ENCODE measurements at places on chromosomes 5 and 9.

GRCh38 chr9:15253197-15253596, 53.8 kb downstream of the TTC39B start:
- no peak for DNase-seq

GRCh38 chr9:136750526-136750925, 2.2 kb upstream of the LCN6 start:
- no peak for DNase-seq

DNA sequence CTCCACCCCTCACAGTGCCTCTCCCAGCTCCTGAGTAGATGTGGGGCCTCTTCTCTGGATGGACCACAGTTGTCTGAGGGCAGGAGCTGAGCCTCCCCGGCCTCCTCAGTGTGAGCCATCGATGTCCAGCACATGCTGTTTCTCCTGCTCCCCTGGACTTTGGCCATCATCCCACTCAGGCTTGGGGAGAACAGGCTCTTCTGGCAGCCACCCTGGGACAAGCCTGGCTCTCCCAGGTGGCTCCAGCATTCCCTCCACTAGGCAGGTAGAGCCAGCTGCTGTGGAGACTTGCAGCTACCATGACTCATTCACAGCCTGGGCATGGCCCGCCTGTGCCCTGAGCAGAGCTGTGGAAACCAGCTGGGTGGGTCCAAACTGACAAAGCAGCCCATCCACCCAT, 77.0 kb downstream of the CSNK1A1 start:
- DNase-seq: no peak

- no peak for DNase-seq
Observed at GRCh38 chr5:5454391-5454790, 31.9 kb downstream of the ICE1 start.

DNA sequence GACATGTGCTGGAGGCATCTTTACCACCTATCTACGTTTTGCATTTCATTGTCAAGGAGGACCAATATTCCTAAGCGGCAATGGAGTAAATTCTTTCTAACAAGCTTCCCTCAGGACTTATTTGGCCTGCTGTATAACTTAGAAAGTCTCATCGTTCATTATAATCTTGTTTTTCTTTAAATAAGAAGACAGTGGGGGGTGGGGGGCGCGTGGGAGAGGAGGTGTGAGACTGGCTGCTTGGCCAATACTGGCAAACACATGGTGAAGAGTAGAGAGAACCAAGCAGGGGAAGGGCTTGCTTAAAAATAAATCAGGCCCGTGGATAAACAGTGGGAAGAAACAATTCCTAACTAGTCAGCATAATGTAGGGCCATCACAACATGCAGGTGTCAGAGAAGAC, 217.2 kb downstream of the GRIA1 start:
- no peak for DNase-seq

- no peak for DNase-seq
Observed at GRCh38 chr5:100575815-100576214, 40.6 kb downstream of the FAM174A start.

DNA sequence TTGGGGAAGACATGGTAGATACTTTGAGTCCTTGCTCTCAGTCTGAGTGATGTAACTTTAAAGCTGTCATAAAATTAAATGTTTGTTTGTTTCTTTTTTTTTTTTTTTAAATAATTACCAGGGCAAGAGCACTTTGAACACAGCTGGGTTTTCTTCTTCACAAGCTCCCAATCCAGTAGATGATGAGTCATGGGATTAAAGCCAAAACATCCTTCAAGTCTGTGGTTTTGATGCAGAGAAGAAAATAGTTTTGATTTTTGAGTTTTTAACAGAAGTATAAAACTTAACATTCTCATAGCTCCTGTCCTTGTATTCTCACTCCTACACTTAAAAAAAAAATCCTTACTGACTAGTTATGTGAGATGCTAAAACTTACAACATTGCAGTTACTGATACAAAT, 34.8 kb upstream of the IL31RA start:
- DNase-seq: no peak

DNA sequence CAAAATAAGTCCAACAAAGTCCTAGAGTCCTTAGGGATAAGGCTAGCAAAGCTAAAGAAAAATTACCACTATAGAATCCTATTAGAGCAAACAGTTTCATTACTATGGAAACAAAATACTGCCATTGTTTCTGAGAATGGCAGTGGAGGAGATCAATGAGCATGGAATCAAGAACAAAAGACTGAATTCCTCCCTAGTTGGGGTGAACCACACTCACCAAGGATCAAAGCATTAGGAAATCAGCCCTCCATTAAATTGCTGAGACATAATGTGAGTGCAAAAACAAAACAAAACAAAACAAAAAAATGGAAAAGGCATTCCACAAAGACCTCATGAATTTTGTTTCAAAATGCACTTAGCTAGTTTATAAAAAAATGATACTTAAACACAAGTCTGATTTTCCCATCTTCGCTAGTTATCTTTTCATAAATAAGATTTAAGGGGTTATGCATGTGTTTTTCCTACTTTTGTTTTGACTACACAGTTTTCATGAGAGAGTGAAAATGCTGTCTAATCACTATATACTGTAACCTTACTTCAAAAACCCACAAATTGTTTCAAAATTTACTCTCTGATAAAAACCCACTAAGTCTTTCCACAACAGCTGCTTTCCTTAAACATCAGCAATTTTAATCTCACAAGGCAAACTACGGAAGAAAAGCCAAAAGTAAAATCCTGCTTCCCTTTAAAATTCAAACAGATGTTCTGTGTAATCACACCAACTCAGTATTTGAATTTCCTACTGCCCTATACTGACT, 9.7 kb downstream of the SERINC5 start:
- no peak for DNase-seq

GRCh38 chr5:175201393-175201792, 242.6 kb downstream of the DRD1 start:
- no peak for DNase-seq

DNA sequence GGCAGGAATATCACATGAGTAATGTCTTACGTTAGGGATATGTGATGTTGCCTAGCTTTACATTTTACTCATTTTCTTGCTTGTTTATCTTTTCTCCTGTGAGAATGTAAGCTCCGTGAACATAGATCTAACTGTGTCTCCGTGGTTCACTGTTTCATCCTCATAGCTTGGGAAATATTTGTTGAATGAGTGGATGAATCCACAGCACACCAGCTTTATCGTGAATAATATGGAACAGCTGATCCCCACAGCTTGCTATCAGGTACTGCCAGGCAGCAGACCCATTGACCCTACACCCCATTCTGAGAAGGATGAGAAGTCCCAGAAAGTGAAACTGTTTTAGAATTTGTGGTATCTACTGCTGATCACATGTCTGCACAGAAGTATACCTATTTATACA, 106.8 kb upstream of the FBN2 start:
- no peak for DNase-seq

DNA sequence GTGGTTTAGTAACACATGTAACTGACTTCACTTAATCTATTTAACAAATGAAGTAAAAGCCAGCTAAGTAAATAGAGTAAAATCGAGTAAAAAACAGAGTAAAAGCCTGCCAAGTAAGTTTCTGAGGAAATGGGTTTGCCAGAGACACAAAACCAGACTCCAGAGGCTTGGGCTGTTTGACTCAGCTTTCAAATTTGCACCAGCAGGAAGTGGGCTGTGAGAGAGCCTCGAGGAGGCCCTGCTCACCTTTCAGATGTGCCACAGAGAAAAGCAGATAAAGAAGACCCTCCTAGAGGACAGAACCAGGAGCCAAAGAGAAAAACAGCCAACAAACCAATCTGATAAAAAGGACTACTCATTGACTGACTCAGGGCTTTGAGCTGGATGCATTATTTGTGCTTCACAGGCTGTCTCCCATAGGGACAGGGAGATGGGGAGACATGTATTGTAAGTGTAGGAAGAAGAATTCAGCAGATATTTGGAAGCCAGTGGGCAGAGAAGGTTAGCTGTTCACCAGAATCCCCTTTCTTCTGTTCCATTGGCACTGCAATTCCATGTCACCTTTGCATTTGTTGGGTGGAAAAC, 14.4 kb upstream of the AMACR start:
- DNase-seq: no peak

DNA sequence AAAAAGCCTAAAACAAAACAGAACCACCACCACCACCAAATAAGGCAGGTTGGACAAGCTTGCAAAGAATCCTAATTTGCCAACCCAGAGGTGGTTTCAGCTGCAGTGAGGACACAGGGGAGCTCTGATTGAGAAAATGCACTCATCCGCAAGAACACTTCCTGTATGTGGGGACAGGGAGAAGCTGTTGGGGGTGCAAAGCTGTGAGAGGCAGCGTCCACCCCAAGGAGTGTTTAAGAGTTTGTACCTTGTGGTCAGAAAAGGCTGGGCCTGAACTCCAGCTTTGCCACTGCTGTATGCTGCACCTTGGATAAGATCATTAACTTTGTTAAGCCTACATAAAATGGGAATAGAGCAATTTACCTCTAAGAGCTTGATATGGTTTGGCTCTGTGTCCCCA, 511.7 kb downstream of the BNC2 start:
- no peak for DNase-seq

DNA sequence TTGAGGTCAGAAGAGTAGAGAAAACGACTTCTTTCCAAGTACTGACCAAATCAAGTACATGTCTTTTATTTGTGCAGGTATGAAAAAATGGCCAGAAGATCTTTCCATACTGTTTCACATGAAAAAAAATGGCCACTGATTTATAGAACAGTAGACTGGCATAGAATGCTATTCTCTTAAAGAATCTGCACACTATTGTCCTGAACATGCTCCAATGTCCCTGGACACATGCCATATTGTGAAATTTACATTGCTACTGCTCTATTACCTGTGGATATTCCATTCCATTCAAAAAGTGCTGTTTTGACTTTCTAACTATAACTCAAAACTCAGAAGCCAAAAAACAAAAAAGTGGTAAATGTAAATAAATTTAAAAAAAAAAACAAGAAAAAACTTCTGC, 60.6 kb downstream of the FBXL17 start:
- no peak for DNase-seq

DNA sequence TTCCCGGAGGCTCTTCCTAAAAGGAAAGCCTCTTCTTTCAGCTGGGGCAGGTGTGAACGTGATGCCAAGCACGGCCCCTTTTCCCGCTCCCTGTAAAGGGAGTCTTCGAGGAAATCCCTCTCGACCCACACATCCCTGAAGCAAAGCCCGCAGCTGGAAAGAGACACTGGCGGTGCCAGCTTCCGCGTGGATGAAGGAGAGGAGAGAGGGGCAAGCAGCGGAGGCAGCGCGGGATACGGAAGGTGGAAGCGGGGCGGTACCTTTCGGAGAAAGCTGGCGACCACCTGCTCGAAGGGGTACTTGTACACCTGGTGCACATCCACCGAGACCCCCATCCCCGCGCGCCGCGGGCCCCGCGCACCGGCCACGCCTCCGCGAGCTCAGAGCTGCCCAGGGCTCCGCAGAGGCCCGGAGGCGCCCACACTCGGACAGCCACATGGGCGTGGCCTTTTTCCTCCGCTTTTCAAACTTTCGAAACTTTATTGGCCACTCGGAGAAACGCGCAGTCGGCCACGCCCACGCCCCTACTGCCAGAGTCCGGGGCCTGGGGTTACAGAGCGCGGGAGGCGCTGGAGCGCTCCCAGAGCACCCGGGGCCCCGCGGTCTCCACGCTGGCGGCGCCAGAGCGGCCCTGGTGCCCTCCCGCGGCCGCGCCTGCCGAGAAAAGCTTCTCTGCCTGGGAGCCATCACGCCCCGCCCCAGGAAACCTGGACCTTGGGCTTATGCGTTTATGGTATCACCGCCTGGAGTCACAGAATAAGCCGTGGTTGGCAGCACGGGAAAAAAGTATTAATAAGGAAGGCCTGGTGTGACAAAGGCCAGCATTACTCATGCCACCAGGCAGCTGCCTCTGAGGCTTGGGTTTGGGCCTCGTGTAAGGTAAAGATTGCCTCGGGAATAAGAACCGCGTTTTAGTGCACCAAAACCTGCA, at the start of gene PRELID2:
PRELID2 (minus strand) TSS at position 426 of the 931 bp plus-strand sequence; CDS start at position 335, 91 bp downstream.
- DNase-seq: peak; percentile 94

DNA sequence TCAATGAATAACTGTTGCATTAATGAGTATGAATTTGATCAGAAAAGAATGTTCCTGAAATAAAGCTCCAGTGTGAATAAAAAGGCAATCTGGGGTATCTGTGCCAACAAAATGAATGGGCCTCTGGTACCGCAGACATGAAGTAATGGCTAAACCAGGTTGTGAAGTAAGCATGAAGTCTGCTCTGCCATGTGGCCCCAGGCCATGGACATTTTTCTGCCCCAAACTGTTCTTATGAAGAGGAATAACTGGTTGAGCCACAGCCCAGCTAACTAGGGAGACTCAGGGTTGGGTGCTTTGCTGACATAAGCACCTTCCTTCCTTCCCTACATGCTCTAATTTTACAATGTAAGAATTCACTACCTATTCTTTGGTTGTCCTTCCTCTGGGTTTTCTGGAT, 147.4 kb upstream of the LRRTM2 start:
- DNase-seq: no peak

DNA sequence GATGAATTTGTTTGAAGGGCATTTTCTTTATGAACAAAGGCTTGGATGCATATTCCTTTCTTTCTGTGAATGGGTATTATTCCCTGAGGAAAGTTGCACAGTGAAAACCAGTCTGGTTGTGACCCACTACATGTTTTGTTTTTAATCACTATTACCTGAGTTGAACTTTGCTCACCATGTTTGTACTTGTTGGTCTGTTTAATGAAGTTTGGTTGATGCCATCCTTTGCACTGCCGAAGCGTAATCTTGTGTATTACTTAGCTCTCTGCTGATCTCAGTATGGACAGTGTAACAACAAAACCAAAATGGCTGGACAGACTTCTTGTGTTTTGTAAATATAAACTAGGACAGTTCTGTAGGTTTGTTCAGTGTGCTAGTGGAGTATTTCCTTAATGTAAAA, 38.1 kb downstream of the UGCG start:
- DNase-seq: no peak

GRCh38 chr9:35790385-35791296, 750 bp upstream of the NPR2 start:
- DNase-seq: no peak

- no peak for DNase-seq
Observed at GRCh38 chr9:9615086-9615485, 997.7 kb downstream of the PTPRD start.

DNA sequence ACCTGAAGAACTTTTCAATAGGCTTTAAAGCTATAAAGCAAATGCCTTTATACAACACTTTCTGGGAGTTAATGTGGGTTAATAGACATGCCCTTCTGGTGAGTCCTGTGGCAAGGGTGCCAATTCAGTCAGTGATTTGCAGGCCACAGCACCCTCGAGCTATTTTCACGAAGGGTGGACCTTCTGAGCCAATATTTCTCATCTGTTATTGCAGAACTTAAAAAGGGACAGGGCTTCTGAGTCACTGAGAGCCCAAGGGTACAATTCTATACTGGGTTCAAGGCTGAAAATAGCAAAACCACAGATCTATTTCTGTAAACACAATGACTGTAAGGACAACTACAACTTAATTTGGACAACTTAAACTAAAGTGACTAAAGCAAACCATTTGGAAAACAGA, 92.8 kb downstream of the GABRG2 start:
- DNase-seq: no peak

GRCh38 chr5:170623576-170624181, 119.9 kb downstream of the KCNIP1 start:
- DNase-seq: peak; percentile 65
